Pancreas (tissue), 10 donors: ENCODE measurements at places on chromosomes 4 and X.
A peak's percentile ranks its signal among the peaks of the same experiment; 100 is the strongest.

DNA sequence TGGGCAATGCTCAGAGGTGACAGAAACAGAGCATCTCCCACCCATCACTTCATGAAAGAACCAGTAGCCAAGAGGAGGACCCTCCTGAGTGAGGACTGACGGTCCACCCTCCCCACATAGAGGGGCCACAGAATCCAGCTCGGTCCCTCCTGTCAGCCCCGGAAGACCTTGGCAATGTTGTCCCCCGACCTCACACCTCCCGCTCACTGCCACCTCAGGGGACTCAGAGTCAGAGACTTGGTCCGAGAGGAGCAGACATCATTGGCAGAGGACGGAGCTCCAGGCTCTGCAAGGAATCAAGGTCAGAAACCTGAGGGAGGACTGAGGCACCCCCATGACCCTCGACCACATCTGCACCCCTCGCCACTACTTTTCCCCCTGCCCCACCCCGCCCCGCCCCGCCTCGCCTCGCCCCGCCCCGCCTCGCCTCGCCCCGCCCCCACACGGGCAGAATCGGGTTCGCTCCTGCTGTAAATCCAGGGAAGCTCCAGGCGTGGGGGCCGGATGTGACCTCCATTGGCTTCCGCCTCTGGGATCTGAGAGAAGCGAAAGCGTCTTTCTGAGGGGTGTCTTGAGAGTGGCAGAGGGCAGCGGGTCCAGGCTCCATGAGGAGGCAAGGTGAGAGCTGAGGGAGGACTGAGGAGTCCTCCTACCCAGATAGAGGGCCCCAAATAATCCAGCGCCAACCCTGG, at the start of gene MAGEA11:
MAGEA11 (plus strand) TSS at position 516 of the 692 bp plus-strand sequence. CDS start 1,100 bp downstream, outside the sequence.
- no peak for DNase-seq

DNA sequence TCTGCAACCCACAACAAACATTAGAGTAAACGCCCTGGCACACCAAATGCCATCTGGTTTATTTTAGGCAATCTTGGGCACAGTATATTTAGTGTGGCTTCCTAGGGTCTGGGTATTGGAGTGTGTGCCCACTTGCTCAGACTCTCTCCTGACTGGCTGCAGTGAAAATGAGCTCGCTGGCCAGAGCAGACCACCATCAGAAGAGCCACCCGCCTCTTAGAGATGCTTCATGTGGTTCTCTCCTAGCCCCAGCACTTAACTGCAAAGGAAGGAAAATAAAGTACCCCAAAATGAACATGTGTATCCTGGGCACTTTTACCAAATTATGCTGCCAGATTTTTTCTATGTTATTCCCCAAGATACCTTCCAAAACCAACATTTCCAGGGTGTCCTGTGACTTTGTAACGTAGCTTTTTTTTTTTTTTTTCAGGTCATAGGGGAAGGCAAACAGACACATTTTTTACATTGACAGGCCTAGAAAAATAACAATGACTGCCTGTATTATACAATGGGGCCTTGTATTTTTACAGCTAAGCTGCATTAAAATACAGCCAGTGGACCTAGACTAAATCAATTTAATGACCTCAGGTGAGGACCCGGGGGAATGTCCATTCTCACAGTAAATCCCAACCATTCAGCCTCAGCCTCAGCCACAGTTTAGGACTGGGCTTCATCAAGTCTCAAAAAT, 193.7 kb downstream of the RASL11B start:
- no peak for DNase-seq

GRCh38 chrX:42129022-42129940, 205.9 kb upstream of the CASK start:
- DNase-seq = no peak

DNA sequence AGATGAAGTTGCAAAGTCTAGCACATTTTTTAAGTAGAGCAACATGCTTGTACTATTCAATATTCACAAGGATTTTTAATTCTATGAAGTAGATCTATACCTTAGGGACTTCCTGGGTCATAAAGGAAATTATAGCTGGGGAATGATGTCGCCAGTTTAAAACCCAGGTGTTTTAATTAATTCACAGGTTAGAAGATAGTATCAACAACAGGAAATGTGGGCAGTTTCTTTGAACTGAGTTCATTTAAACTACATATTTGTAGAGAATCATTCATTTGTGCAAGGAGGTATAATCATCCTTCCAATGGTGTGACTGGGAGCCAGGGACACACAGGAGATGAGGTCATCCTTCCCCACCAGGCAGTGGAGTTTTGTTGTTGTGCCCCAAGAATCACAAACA, 181.3 kb upstream of the KLF3 start:
- DNase-seq = no peak

DNA sequence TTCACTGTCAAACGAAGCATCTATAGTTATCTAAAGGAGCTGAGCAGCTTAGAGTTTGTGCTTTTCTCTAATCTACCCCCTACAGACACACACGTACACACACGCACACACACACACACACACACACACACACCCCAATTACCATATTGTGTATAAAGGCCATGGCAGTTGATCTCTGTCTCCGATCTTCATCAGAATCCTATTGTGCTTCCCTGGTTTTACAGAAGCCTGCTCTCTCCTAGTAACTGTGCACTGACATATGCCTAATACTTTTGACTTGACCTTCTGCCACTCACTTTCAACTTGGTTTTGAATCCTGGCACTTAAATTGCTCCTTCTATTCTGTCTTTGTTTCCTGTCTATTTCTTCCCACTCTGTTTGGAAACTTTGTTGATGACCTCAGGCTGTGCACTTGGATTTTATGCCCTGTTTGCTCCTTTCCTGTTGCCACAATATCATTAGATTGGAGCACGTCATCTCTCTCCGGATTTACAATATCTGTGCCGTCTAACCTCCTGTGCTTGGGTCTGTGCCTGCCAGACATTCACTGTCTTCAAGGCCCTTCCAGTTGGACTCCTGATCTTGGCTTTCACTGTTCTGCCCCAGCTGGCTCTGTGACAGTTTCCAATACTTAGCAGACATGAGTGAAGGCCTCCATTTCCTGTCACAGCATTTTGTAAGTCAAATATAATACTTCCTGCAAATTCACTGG, 928.1 kb downstream of the FAT4 start:
- DNase-seq = no peak

DNA sequence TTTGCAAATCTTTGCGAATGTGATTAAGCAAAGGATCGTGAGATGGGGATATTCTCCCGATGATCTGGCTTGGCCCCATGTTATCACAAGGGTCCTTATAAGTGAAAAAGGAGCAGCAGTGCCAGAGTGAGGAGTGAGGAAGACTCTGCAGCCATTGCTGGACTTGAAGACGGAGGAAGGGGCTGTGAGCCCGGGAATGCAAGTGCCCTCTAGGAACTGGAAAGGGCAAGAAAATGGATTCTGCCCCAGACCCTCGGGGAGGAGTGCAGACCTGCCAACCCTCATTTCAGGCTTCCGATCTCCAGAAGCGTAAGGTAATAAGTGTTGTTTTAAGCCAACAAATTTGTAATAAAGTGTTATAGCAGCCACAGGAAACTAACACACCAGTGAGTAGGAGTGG, 76.3 kb downstream of the EVC start:
- no peak for DNase-seq

GRCh38 chrX:133594156-133594555, 178.9 kb upstream of the GPC4 start:
- no peak for DNase-seq

DNA sequence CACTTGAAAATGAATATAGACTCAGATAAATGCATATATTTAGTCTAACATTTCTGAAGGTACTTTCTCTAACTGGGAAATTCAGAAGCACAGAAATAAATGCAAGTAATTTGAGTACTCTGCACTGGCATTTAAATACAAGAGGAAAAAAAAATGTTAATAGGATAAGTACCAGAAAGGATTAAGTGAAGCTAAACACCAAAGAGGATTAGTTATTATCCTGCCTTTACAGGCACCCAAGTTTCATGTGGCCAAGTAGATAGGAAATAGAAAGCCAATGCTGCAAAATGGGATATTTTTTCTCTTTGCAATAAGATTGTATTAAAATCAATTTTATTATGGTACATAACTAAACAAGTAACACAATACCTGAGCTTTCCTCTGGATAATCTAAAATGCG, 762.5 kb downstream of the PCDH7 start:
- DNase-seq = no peak

- no peak for DNase-seq
Measured at GRCh38 chr4:149768477-149768876, 47.2 kb downstream of the IQCM start.

GRCh38 chr4:48762408-48762807, 17.7 kb downstream of the FRYL start:
- no peak for DNase-seq

- no peak for DNase-seq
Measured at GRCh38 chr4:74108457-74109115, 9.6 kb upstream of the CXCL2 start.

DNA sequence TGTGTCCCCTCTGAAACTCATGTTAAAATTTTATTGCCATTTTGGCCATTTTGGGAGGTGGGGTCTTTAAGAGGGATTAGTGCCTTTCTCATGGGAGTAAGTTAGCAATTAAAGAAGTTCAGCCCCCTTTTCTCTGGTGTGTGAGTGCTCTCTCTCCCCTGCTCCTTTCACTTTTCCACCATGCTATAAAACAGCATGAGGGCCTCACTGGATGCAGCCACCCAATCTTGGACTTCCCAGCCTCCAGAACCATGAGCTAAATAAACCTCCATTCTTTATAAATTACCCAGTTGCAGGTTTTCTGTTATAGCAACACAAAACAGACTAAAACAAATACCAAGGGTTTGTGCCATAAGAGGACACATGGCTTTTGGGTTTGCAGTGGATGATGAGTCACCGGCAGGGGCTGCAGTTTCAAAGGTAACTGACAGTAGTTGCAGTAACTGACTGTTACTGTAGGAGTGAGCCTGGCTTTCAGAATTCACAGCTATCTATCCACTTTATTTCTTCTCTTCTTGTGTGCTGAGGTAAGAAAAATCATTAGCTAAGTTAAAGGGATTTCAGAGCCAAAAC, 121.5 kb downstream of the PPEF1 start:
- no peak for DNase-seq

GRCh38 chr4:82044141-82044993, 329.4 kb downstream of the HNRNPD start:
- DNase-seq = peak; percentile 76

DNA sequence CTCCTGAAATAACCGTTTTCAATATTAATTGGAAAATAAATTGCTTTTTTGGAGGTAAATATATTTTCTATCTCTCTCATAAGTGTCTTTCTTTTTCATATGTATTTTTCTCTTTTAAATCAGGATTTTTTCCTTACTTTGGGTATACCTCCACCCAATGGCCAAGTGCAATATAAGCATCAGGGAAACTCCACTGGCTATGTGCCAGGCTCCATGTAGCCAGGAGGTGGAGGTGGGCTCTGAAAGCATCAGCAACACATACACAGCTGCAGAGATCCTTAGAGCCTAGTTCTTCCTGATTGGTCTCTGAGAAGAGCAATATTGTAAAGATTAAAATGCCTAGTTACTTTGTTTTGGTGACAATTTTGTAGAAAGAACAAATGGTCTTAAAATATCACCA, 3.4 kb downstream of the GABRA2 start:
- no peak for DNase-seq

GRCh38 chr4:157196046-157196445, 24.5 kb upstream of the GRIA2 start:
- DNase-seq = no peak

DNA sequence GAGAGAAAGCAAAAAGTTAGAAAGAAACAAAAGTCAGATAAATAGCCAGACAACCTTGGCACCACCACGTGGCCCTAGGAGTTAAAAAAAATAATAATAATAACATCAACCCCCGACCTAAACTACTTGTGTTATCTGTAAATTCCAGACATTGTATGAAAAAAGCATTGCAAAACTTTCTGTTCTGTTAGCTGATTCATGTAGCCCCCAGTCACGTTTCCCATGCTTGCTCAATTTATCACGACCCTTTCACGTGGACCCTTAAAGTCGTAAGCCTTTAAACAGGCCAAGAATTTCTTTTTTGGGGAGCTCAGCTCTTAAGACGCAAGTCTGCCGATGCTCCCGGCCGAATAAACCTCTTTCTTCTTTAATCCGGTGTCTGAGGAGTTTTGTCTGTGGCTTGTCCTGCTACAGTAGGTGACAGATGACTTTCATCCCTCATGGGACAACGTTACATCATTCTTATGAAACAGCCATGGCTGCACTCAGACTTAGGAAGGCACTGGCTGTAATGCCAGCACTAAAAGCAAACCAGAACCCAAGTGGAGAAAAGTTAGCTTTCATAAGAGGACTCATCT, 520 bp downstream of the ACOX3 start:
- DNase-seq = no peak

DNA sequence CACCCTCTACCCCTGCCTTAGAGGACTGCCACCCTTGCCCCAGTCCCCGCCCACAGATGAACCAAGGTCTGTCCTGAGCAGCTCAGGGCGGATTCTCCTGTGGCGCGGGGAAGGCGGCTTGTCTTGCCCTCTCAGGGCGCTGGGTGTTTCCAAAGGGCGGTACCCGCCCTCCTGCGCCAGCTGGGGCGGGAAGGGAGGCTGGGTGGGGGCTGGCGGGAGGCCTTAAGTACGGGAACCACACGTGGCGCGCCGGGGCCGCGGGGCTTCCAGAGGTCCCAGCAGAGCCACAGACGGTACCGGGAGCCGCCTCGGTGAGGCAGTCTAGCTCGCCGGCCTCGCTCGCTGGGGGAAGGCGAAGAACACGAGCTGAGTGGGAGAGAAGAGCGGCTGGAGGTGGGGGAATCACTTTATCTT, 361.1 kb downstream of the MID1IP1 start:
- peak; percentile 68 for DNase-seq

GRCh38 chrX:65690057-65690855, 22.8 kb downstream of the MSN start:
- DNase-seq = no peak

DNA sequence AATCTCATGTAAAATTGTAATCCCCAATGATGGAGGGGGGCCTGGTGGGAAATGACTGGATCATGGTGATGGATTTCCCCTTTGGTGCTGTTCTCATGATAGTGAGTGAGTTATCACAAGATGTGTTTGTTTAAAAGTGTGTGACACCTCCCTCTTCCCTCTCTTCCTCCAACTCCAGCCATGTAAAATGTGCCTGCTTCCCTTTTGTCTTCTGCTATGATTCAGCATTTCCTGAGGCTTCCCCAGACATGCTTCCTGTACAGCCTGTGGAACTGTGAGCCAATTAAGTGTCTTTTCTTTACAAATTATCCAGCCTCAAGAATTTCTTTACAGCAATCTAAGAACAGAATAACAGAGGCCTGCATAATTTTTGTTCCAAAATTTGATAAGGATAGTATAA, 85.2 kb downstream of the ANAPC10 start:
- DNase-seq = no peak

- no peak for DNase-seq
Measured at GRCh38 chrX:148940411-148940996, 440.1 kb downstream of the AFF2 start.

DNA sequence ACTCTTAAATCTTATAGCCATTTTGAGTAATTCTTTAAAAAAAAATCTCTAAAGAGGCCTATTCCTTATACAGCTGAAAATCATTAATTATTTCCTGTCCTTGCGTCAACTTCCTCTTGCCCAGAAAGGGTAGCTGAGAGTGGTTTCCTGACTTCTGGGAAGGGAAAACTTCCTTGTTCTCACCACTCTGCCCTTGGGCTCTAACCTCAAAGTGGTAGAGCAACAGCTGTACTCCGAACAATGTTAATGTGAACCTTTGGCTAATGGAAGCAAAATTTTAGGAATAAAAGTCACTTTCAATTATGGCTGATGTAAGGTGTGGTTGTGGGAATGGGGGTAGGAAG, 15.3 kb downstream of the KLHL2 start:
- DNase-seq = no peak

- no peak for DNase-seq
Measured at GRCh38 chr4:20395160-20395773, 143.6 kb downstream of the SLIT2 start.
